ENCODE measurements at places on chromosomes 11 and 22.

GRCh38 chr11:73308003-73308960, at the start of gene ARHGEF17:
TSS of gene ARHGEF17 (plus strand) at chr11:73308276. CDS start at chr11:73308639, 363 bp downstream.
- DNase-seq, result peak; percentile 94

DNA sequence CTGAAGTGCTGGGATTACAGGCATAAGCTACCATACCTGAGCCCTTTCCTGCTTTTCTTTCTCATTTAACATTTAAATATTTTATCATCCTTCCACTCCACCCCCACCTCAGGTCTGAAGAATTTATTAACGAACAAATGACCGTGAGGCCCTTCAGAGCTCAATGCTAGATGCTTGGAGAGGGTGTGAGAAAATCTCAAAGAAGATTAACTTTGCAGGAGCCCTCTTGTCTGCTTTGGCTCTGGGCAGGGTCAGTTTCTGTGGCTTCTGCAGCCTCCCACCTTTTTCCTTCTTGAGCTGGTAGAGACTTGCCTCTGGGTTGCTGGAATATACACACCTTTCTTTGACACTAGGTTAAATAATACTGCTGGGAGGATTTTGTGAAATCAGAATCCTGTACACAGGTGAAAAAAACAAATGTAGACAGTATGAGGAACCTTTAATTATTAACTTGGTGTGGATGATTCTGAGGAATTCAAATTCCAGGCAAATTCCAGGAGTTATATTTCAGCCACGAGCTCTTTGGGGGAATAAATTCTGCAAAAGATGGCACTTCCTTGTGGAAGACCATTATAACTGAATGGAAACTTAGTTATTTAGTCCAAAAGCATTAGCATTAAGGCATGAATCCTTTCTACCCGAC, 3.4 kb upstream of the ZBTB44 start:
- DNase-seq, result no peak

GRCh38 chr11:88231894-88232482, 56.7 kb upstream of the RAB38 start:
- DNase-seq, result peak; percentile 10

- no peak for DNase-seq
Measured at GRCh38 chr11:114109206-114110090, 49.9 kb downstream of the ZBTB16 start.

DNA sequence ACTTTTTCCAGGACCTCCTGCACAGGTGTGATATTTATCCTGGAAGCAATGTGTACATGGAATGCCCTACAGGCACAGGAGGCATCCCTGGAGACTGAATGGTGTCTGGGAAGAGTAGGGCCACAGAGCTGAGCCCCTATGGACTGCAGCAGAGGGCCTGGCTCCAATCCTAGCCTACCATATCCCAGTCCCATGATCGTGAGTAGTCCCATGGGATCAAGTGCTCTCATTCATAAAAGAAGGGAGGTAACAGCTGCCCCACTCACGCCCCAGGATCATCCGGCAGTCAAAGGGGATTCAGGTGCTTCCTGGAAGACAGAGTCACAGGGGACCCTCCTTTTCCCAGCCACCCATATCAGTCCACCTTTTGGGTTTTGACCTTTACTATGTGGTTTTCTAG, 24.0 kb downstream of the ANKK1 start:
- DNase-seq, result no peak

- no peak for DNase-seq
Measured at GRCh38 chr22:32731372-32731771, 70.1 kb upstream of the TIMP3 start.

DNA sequence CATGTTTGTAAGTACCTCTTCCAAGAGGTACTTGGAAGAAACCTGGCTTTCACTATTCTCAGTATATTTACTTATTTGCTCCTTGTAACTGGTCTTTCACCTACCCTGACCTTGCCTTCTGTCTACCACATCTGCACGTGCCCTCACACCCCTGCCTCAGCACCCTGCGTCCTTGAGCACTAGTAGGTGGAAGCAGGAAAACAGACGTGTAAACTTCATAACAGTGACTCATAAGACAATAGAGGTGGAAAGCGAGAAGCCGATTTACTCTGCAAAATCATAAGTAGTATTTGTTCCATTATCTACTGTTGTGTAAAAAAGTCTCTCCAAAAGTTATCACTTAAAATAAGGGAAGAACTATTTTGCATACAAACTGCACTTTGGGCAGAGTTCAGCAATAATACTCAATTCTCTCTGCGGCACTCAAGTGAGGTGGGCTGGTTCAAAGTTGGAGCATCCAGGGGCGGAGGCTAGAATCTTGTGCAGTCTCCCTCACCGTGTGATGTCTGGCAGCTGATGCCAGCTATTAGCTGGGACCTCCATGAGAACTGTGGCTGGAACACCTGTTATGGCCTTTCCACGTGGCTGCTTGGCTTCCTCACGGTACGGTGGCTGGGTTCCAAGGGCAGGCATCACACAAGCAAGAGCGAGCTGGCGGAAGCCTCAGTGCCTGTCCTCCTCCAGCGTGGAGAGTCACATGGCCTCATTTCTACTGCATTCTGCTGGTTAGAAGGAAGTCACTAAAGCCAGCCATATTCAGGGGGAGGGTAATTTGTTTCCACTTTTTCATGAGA, 30.4 kb downstream of the PACS1 start:
- DNase-seq, result peak; percentile 39

DNA sequence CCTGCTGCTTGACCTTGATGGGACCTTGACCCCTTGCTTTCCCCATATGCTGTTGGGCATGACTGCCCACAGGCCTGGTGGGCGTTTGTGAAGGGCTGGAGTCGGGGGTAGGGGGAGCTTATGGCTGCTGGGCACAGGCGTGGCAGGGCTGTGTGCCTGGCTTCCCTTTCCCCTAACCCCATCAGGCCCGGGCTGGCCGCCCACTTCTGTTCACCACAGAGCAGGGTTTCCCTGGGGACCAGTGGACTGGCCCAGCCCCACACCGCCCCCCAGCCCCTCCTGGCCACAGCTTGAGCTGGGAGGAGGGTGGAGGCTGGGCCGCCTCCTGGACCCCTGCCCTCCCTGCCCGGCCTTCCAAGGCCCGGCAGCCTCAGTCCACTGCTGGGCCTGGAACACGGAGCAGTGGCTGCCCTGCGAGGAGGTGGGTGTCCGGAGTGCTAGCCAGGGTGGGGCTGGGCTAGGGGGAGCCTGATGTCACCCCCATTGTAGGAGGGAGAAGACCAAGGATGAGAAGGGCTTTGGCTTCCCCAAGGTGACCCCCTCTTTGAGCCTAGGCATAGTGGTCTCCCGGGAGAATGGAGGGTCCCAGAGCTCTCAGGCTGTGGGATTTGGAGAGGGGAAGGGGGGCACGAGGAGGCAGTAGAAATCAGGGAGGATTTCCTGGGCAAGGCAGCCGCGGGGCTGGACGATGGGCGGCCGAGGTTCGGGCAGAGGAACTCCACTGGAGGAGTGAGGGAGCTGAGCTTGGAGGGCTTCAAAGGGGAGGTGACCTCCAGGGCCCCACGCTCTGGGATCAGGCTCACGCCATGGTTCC, at the start of gene AIFM3:
TSS of gene AIFM3 (plus strand) at position 373 of the 814 bp plus-strand sequence. CDS start 690 bp downstream, outside the sequence.
- DNase-seq, result no peak

- peak; percentile 51 for DNase-seq
Measured at GRCh38 chr11:128291007-128291406, 296.4 kb downstream of the ETS1 start.

DNA sequence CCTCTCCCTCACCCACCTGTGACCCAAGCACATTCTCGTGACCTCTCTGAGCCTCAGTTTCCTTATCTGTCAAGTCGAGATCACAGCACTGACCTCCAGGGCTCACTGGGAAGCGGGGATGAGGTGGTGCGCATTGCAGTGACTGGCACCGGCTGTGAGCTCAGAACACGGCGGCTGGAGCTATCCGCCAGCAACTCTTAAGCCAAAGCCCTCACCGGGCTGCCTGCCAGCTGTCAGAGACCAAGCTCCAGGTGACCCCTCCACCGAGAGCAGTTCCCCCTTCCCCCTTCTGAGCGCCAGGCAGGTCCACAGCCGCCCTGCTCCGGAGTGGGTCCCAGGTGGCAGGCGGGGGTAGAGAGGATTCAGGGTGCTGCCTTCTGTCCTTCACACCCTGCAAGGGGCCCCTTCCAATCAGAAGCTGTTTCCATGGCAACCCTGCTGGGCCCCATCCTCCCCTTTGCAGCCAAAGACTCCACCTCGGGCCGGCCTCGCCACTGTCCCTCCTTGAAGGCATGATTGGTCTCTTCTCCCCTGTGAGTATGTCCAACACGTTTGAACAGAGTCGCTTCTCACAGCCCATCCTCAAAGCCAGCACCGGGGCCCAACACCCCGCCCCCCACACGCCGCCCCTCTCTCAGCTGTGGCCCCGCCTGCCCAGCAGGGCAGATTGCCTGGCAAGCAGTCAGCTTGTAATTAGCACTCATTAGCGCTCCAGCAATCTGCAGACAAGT, 98.7 kb downstream of the WNT7B start:
- DNase-seq, result peak; percentile 8

DNA sequence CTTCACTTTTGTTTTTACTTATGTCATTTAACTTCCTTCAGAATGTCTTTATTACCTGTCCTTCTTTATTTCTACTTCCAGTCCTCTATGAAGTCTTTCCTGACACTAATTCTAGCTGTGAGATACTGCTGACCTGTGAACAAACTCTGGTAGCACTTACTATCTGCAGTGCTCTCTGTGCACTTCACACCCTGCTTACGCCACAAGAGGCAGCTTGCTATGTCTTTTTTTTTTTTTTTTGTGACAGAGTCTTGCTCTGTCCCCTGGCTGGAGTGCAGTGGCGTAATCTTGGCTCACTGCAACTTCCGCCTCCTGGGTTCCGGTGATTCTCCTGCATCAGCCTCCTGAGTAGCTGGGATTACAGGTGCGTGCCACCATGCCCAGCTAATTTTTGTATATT, 10.7 kb downstream of the STIM1 start:
- no peak for DNase-seq

DNA sequence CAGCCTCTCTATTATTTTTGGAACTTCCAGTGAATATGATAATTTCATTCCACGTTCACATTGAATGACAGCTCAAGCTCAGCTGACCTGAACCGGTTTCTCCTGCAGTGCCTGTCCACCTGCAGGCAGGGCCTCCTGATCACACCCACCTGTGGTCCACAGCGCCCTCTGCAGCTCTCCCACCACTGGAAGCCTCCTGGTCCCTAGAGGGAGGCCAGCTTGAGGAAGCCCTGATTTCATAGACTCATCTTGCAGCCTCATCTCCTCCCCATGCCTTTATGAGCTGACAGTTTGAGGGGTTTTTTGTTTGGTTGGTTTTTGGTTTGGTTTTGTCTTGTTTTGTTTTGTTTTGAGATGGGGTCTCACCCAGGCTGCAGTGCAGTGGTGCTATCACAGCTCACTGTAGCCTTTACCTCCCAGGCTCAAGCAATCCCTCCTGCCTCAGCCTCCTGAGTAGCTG, 29.9 kb upstream of the MALAT1 start:
- DNase-seq, result peak; percentile 90

DNA sequence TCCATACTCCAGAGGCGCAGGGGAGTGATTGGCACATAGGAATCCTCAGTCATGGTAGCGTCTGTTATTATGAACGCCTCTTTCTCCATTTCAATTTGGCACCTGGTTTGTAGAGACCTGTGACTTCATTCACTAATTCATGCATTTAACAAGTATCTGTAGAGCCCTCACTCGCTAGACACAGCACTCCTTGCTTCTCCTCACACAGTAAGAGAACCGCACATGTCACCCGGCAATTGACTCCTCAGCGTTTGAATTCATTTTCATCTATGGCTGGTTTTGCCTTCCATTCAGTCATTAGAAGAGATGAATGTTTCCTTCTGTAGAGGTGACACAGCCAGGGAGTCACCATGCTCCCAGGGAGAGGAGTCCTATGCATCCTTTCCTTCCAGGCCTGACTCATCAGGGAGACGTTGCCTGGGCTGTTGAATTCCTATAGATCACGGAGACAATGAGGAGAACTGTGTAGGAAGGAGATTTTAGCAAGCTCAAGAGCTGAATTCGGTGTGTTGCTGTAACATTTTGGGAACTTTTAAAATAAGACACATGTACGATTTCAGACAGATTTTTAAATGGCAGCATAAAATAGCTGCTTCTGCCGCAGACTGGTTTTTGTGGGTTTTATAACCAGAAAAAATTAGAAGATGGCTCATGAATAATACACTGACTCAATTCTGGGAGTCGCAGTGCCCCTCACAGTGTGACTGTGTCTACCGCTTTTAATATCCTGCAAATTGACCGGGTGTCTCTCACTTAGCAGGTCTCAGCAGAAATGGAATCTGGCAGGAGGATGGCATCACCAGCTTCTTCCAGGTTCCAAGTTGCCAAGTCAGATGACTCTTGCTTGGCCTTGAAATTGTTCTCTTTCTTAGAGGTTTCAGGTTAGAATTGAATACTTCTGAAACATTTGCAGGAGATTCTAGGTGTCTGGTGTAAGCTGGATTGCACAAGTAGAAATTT, 44.4 kb upstream of the CLMP start:
- DNase-seq, result no peak

DNA sequence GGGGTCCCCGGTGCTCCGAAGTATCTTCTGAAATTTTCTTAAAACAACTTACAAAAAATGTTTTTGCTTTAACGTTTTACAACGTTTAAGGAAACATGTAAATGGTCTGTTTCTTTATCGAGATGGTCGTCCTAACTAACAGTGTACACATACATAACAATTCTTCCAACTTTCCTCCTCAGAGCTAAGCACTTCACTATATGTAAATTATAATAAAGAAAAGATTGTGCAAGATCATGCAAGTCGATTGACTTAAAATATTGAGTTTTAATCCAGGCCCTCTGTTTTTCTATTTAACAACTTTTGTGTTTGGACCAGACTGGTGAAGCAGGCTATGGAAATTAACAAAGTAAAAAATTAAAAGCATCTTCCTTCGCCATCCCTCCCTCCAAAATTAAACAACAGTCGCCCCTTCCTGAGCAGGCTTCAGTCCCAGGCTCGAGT, 4.9 kb downstream of the ALX4 start:
- DNase-seq, result no peak

DNA sequence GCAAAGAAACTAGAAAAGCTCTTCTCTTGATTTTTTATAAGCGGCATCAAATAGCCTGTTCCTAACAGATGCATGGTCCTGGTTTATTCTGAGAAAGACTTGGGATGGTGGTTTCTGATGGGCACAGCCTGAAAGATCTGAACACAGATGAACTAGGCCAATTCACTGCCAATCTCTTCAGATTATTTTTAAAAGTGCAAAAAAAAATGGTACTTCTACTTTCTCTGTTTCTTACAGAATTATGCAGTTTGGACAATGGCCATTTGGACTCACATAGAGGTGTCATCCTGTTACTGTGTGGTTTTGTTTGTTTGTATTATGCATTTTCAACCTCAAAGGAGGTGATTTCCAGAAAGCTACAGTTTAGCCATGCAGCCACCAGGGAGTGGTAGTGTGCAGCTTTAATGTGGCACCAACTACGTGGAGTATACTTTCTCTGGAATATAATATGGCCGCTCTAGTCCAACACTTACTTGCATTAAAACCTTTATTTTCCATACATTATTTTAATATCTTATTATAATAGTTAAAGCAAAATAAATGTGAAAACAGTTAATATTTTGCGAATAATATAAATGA, 469.8 kb upstream of the KIRREL3 start:
- no peak for DNase-seq

- no peak for DNase-seq
Measured at GRCh38 chr11:73579641-73580434, 18.1 kb downstream of the FAM168A start.
